ENCODE measurements at places on chromosomes 5 and 9.

- no peak for DNase-seq
Observed at GRCh38 chr9:137007108-137007815, 10.9 kb upstream of the CLIC3 start.

DNA sequence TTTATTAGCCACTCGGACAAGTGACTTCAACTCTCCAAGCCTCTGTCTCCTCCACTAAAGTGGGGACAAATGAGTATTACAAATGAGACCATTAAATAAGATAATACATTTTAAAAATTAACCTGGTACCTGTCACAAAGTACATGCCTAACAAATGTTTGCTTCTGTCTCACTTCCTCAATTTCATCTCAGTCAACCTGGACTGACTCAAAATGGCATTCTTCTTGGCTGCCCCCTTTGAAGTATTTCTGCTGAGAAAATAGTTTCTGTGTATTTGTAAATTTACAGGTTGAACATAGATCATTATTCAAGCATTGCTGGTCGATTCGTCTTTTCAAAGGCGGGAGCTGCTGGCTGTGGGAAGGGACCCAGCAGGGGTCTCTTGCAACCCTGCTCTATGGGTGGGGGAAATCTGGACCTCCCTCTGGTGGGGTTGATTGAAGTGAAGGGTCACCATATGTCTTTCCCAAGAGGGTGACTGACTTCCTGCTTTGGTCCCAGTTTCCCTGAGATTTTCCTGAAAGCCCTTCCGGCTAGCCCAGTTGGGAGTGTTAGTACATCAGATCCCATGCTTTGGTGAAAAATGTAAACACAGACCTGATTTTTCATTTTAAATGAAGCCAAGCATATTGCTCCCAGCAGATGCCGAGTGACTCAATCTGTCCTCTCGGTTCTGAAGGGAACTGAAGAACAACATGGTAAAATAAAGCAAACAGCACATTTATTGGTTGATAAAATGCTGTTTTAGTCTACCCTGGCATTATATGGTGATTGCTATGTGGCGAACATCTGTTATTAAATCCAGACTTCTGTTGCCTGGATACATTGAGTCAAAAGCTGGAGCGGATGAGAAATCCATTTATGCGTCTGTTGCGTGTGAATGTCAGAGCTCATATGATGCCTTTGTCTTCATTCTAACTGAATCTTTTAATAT, 73.0 kb downstream of the KCNIP1 start:
- DNase-seq, result no peak

DNA sequence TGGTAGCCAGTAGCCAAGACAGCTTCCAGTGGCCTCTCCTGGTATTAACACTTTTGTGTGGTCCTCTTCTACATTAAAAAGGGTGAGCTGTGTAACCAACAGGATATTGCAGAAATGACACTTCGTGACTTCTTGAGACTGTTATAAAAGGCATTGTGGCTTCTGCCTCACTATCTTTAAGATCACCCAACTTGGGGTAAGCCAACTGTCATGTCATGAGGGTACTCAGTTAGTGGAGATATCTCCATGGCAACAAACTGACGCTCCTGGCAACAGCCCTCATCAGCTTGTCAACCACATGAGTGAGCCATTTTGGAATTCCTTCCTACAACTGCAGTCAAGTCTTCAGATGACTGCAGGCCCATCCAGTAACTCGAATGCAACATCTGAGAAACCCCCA, 121.7 kb downstream of the DEPDC1B start:
- DNase-seq, result no peak

- no peak for DNase-seq
Observed at GRCh38 chr5:15774632-15775031, 274.7 kb downstream of the FBXL7 start.

GRCh38 chr9:73380411-73380810, 228.7 kb downstream of the ANXA1 start:
- no peak for DNase-seq

- no peak for DNase-seq
Observed at GRCh38 chr9:93268551-93269314, 84.8 kb downstream of the WNK2 start.

DNA sequence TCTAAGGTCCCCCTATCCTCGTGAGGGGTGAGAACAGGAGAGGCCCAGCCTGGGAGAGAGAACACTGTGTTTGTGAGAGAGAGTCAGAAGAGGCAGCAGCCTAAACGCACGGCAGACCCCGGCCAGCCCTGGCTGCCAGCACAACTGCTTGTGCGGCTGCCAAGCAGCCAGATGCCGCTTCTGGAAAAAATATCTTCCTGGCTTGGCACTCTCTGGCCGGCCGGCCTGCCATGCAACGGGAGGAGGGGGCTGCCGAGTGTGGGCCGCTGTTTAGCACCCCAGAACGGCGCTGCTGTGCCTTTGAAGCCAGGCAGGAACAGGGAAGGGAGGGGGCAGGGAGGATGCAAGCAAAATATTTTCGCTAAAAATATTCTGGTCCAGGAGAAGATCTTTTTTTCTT, 105.0 kb downstream of the FGF18 start:
- DNase-seq, result no peak

- DNase-seq, result no peak
Observed at GRCh38 chr5:173554989-173555705, 61.3 kb downstream of the BOD1 start.

GRCh38 chr5:152331006-152331405, 74.1 kb downstream of the NMUR2 start:
- DNase-seq, result no peak

- no peak for DNase-seq
Observed at GRCh38 chr9:88824711-88825110, 166.6 kb upstream of the S1PR3 start.

DNA sequence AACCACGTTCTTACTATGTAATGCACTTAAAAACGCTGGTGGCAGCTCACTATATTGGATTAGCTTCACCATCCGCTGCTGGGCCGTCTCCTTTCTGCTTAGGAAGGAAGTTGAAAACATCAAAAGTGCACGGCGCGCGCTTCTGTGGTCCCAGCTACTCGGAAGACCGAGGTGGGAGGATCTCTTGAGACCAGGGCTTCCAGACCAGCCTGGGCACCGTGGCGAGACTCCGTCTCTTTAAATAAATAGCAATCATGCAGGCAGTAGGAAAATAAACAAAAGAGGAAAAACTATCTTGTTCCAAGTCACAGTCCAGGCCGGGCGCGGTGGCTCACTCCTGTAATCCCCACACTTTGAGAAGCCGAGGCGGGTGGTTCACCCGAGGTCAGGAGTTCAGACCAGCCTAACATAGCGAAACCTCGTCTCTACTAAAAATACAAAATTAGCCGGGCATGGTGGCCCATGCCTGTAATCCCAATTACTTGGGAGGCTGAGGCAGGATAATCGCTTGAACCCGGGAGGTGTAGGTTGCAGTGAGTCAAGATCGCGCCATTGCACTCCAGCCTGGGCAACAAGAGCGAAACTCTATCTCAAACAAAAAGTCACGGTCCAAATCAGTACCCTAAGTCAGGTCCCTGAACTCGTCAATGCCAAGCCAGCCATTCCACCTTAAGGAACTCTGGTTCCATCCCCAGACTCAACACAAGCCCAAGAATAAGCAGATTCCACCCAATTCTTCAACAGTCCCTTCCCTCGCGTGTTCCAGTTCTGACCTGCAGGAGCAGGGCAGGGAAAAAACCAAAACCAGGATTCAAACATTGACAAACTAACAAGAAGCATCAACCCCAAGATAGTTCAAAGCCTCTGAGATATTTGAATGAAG, 1.0 kb upstream of the GOLGA1 start:
- peak; percentile 48 for DNase-seq

DNA sequence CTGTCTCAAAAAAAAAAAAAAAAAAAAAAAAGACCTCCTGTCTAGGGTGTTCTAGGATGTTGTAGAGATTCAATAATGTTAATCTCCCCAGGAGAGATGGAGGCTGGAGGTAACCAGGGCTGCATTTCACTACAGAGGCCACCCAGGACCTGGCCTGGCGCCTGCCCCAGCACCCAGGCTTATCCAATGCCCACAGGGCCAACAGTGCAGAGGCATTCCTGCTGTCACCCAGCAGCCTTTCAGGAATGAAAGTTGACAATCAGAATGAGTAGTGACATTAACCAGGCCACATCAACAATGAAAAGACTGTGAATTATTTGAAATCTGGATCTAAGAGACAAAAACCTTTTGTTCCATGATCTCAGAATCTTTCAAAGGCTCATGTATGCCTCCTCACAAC, 36.2 kb upstream of the GABRP start:
- no peak for DNase-seq

- no peak for DNase-seq
Observed at GRCh38 chr5:75482482-75482881, 28.9 kb downstream of the CERT1 start.

GRCh38 chr9:104682642-104683041, 11.7 kb upstream of the OR13D1 start:
- no peak for DNase-seq

DNA sequence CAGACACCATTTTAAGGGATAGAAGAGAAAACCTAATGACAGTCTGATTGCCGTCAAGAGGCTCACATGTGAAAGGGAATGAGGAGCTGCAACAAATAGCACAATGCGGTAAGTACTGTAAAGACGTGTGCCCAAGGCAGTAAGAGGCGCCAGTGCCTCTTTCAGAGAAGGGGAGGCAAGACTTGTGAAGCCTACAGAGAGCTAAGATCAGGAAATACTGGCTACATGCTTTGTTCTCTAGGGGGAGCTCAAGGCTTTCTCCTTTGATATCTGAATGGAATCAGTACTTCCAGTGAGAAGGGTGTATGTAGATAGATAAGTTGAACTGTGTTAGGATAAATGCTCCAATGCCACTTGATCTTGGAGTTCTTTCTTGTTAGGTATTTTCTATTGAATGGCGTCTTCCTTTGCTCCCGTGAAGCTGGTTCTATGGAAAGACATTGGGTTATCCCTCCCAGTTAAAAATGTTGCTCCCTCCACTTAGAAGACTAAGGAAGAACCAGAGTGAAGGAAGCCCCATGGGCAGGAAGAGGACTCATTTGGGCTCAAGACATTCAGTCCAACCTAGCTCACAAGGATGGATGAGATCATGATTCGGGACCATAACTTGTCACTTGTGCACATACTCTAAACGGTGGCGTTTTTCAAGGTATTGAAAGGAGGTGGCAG, 23.5 kb upstream of the ALDOB start:
- no peak for DNase-seq

GRCh38 chr9:133709015-133709611, 29.0 kb downstream of the SARDH start:
- no peak for DNase-seq

DNA sequence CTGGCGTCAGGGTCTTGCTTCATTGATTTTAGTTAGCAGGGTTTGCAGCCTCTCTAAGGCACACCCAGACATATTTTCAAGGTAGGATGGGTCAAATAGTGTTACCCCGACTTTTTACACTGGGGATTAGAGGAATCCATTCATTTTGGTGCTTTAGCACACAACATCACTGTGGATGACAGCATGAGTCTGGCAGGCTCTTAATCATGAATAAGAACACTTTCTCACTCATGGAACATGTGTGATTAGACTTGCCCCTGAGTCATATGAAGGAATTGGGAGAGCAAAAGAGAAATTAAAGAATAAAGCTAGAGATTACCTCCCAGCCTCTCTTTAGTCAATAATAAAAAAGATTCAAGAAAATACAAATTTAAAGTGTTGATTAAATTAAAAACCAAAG, 175.6 kb downstream of the SEMA5A start:
- no peak for DNase-seq

- no peak for DNase-seq
Observed at GRCh38 chr9:127523312-127523851, 72.1 kb downstream of the LRSAM1 start.

GRCh38 chr9:108634204-108634603, 221.6 kb downstream of the ACTL7B start:
- no peak for DNase-seq

DNA sequence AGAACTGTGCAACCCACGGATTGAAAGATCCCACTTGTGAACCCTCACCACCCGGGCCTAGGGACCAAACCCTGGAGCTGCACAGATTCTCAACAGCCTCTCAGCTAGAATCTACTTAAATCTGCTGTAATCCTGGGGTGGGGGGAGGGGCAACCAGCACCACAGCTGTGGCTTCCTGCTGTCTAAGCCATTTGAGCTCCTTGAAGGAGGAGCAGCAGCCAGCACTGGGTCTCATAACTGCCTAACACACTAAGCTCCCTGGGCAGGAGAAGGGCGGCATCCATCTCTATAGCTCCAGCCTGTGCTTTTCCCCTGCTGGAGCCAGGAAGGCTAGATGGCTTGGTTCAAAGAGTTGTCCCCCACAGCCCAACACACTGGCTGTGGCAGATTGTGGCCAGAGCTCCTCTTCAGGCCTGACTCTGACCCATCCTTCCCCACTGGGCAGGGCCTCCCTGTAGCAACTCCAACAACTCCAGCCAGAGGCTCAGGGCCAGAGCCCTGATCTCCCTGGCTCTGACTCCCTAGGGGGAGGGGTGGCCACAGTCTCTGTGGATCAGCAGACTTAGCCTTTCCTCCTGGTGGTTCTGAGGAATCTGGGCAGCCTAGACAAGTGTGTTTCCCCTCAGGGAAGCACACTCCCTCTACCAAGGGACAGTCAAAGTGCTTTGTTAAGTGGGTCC, 72.0 kb upstream of the C9orf72 start:
- no peak for DNase-seq

DNA sequence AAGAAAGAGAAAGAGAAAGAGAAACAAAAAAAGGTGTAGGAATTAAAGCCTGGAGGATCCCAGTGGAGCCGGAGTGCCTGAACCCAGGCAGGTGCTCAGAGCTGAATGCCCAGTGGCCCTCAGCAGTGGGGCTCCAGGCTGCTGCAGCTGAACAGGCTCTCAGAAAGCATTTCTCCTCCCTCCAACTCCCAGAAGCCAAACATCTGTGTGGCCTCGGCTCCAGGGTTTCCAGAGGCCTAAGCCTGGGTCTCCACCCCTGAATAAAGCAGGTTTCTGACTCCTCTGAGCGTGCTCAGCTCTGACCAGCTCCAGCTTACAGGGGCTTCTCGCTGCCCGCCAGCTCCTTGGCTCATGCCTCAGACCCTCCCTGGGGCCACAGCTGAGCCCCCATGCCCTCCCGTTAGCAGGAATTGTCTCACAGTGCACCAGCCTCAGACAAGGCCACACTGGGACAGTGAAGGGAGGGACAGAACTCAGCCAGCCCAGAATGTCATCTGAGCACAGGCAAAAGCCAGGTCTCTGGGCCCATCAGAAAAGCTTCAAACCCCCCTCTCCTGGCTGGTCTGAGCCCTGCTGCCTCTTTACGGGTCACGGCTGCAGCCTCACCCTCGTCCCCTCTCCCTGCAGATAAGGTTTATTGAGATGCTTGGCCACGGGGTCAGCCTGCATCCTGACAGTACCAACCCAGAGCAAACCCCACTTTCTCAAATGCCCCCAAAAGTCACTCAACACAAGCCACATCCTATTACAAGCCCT, 114.4 kb upstream of the PPP1R26 start:
- DNase-seq, result no peak

- DNase-seq, result no peak
Observed at GRCh38 chr9:125631391-125632085, 75.5 kb downstream of the MAPKAP1 start.

- DNase-seq, result no peak
Observed at GRCh38 chr5:170150713-170151096, 45.0 kb downstream of the FOXI1 start.

DNA sequence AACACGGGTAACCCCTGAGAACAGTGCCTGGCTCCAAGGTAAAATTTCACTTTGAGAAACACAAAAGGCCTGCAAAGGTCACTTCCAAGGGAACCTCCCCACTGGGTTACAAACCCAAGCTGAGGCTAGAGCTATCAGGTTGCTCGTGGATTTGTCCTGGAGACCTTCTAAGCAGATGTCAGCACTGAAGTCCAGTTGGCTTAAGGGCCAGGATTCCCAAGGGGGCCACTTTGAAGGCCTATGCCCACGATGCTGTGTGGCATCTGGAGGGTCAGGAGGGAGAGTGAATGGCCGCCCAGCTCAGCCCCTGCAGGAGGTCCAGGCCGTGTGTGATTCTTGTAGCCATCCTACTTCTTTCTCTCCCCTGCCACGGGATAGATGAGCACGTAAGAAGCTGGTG, 100.2 kb upstream of the FSTL4 start:
- DNase-seq, result no peak
